Stimulated activated naive CD4-positive, alpha-beta T cell treated with Interleukin-2 at 50 U/mL for 16 hours (primary cell): ENCODE measurements at places on chromosomes 2 and 18.

GRCh38 chr18:73244401-73244800, 376.6 kb upstream of the NETO1 start:
- no peak for DNase-seq

- DNase-seq: no peak
These were observed 185.3 kb downstream of the STK39 start for GRCh38 chr2:168062054-168062453.

DNA sequence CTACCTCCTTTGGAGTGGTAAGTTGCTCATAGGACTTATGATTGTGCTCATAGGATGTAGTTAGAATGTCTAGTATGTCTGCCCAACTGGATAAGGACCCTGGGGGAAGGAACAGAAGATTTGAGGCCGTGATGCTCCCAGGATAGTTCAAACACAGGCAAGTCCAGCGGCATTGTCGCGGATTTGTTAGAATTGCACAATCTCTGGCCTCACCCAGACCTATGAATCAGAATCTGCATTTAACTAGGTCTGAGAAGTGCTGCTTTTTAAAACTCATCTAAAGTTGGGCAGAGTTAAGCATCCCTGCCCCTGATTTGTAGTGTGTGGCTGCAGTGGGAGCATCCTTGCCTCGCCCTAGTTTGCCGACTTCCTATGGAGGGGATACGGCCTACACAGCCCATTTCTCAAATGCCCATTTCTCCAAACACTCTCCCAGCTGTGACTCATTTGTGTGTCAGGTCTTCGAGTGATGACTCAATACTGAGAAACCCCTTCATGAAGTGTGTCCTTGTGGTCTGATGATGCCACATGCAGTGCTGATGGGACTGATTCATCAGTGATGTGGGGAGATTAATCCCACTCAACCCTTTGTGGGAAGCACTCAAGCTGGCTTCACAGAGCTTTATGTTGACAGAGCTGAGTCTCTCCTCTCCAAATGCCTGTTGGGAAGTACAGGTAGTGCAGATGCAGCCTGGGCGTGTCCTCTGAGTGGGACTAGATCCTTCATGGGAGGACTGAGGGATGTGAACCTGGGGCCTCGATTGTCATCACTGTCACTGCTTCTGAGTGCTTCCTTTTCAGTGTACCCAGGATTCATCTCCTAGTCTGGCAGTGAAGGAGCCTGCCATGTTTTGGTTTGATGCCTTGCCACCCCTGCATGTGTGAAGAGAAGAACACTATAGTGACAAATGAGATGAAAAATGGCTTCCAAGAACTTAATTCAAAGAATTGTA, 18.7 kb downstream of the SMIM21 start:
- DNase-seq: peak; percentile 25

- DNase-seq: no peak
These were observed 111.9 kb downstream of the SETBP1 start for GRCh38 chr18:44792456-44793061.

GRCh38 chr2:220277445-220277975, 650.1 kb downstream of the SLC4A3 start:
- DNase-seq: no peak
